ENCODE measurements at places on chromosomes 16 and 17.

DNA sequence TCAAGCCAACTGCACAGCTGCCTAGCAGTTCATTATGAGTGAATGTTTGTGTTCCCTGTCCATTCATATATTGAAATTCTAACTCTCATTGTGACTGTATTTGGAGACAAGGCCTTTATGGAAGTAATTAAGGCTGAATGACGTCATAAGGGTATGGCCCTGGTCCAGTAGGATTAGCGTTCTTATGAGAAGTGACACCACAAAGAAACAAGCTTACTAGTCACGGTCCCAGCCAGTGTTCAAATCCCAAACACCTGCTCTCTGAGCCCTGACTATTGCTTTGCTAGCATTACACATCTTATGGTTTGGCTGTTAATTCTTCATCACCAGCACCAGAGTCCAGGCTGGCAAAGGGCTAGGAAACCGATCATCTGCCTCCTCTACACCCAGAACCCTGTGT is 2.2 kb downstream of the ZNF668 start:
- peak; percentile 77 for DNase-seq

- peak; percentile 91 for DNase-seq
These were observed 4.9 kb downstream of the CDK3 start for GRCh38 chr17:76005263-76006149.

DNA sequence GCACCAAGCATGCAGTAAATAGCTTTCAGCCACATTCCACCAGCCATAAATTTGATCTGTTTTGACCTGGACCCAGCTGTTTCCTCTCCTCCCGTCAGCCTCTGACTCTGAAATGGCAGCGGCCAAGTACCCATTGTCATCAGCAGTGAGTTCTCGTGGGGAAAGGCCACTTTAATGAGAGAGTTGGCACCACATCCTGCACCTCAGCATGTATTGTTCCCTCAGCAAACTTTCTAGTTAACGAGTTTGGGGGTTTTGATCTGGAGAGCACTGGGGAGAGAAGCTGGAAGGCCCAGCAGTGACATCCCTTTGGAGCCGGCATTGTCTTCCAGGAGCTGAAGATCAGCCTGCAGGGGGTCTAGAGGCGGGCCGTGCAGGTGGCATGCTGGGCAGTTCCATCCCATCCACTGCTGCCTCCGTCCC is 84.9 kb downstream of the RPA1 start:
- DNase-seq: no peak

DNA sequence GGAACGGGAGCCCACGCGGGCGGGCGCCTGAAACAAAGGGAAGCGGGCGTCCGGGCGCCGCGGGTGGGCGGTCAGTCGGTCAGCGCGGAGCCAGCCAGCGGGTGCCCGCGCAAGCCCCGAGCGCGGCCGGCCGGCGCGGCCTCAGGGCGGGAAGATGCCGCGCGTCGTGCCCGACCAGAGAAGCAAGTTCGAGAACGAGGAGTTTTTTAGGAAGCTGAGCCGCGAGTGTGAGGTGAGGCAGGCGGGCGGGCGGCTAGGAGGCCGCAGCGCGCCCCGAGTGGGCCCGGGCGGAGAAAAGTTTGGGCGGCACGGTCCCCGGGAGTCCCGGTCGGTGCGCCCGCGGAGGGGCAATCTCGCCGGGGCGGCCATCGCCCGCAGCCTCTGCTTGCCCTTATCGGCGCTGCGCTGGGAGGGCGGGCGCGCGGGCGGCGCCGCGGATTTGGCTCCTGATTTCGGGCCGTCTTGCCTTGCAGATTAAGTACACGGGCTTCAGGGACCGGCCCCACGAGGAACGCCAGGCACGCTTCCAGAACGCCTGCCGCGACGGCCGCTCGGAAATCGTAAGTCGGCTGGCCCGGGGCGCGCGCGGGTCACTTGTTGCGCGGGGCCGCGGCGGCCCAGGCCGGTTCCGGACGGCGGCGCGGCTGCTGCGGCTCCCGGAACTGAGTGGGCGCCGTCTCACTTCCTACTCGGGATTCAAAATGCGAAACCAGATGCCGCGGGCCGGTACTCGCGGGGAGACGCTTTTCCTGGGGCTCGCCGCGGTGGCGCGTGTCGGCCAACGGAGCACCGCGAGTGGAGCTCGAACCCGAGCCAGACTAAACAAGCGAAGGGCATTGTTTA is 526 bp downstream of the CBFB start:
- DNase-seq: peak; percentile 87

- no peak for DNase-seq
These were observed 18.2 kb upstream of the TBX21 start for GRCh38 chr17:47714773-47715396.

DNA sequence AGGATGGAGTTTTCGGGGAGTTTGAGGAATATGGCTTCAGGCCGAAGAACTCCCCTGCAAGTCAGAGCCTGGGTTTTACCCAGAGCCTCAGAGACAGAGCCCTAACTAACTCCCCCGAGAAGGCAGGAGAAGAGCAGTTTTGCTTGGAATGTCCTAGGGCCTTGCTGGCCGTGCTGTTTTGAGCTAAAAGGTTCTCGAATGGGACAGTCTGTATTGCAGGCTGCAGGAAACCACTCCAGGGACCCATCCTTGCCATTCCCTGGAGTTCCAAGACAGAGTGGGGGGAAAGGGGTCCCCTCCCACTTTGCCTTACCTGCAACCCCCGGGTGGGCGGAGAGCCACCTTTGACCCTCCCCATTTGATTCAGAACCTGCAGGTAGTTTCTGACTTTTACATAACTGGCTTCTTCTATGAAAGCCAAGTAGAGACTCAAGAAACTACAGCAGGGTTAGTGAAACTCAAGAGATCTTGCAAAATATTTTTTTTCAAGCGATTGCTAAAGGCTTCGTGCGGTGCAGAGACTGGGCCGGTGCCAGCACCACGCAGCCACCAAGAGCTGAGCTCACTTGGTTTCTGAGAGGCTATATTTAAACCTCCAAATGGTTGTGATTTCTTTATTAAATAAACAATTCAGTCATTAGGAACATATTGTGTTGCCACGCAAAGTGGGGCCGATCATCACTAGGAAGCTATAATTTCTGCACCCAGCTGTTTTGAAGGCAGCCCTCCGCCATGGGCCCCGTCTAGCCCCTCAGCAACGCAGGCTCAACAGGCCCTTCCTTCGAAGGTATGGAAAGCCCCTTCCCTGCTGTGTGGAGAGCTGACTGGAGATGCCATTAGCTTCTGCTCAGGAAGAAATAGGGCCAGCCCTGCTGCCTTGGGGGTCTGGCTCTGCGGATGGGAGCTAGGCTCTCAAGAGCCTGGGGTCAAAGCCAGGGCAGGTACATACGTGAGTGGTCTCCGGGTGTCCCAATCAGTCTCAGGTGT is 223.0 kb downstream of the NTN1 start:
- peak; percentile 80 for DNase-seq

- no peak for DNase-seq
These were observed 7.8 kb downstream of the BPTF start for GRCh38 chr17:67833134-67833533.

DNA sequence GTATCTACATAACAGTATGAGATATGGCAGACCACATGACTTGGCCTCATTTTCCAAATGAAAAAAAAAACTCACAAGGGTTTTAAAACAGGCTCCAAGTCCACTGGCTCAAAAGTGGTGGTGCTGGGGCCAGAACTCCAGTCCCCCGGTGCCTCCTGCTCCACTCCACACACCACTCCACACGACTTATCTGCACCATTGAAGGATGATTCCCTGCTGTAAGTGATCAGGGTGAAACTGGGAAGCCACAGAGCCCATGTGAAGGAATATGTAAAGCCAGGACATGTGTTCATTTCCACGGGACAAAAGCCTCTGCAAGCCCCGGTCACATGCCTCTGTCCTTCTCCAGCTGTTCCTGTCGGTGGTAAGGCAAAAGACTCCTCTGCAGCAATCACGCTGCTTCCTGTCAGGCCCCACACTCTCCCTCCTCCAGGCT is 97.2 kb downstream of the ZNF18 start:
- no peak for DNase-seq

GRCh38 chr17:64983708-64984107 is 64.4 kb upstream of the LRRC37A3 start:
- DNase-seq: no peak

DNA sequence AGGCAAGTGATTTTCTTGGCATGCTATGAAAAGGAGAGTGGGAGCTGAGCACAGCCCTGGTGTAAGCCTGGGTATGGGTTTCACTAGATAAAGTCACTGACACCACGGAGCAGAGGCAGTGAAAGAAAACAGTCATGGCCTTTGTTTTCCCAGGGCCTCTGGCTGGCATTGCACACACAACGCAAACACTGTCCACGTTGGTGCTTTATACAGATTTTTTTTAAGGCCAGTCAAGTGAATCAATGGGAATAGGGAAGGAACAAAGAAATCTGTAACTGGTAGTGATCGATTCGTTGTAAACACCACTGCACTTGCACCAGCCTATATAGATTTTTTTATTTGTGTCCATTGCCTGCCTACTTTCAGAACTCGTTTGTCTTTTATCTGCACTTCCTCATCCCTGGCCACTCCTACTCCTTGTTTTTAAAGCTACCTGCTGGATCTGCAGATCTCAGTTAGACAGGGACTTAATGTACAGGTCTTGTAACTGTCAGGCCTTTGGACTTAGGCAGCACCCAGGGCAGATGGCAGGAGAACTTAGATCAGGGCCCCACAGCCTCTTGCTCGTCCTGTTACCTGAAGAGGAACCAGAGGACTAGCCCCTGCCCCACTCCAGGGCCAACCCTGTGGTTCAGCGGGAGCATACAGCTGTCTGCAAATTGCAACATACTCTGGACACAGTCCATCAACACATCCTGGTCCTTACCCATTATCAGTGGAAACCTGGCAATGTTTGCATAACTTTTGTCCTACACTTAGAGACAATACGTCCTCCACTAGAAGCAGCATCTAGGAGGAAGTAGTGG is 10.6 kb upstream of the TMIGD1 start:
- DNase-seq: peak; percentile 48

DNA sequence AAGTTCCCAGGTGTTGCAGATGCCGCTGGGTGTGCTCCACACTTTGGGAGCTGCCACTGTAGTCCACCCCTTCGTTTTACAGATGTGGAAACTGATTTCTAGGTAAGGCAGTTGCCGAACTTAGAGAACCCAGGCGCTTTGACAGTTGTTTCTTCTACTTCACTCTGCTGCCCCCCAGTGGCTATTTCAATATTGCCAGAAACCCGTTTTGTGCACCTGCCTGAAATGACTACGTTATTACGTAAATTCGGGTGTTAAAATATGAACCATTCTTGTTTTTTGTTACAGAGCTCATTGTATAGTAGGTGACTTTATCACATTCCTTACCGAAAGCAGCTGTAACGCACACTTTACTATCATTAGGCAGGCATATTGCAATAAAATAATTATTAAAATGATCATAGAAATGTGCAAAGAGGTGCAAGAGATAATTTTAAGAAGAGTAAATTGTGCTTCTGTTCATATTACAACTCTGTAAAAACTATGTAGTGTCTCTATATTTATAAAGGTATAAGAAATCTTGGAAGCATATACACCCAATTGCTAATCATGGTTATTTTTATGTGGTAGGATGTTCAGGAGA is 44.9 kb downstream of the OTOA start:
- DNase-seq: peak; percentile 92

DNA sequence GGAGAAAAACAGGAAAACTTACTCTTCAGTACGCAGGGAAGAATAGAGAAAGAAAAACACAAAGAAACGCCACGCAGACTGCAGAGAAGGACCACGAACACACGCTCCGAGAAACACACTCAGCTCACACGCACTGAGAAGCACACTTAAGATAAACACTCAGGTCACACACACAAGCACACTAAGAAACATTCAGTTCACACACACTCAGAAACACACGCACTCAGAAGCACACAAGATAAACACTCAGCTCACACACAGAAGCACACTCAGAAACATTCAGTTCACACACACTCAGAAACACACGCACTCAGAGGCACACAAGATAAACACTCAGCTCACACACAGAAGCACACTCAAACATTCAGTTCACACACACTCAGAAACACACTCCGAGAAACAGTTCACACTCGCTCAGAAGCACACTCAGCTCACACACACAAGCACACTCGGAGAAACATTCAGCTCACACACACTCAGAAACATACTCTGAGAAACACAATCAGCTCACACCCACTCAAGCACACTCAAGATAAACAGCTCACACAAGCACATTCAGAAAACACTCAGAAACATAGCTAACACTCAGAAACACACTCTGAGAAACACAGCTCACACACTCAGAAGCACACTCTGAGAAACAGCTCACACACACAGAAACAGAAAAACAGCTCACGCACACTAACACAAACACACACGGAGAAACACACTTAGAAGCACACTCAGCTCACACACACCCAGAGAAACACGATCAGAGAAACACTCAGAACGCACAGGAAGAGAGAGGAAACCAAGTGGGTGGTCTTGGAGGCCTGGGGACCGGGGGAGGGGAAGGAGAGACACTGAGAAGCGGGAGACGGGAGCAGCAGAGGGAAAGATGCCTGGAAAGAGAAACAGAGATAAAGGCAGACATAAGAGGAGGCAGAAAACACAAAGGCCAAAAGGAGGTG is 908 bp downstream of the TMEM98 start:
- peak; percentile 50 for DNase-seq

DNA sequence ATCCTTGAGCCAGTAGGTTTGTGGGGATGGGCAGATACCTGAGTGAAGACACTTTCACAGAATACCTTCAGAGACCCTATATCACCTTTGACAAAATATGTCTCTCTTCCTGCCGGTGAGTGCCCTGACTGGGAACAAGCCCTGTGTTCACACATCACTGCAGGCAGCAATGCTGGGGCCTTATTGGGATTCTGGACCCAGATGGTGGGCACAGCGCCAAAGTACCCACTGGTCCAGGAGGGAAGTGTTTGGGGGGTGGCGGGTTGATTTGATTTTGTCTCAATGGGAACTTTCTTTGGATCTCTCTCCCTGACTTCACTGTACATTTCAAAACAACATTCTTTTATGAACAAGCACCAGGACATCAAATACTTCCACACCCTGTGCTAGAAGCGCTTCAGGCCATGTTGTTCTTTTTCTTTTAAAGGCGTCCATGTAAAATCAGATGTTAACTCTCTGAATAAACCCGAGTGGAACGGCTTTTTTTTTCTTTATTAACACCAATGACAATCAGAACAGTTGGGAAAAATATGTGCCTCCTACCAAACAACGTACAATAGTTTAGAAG is 62.4 kb upstream of the AKTIP start:
- DNase-seq: peak; percentile 45

- no peak for DNase-seq
These were observed 25.6 kb downstream of the PIK3R6 start for GRCh38 chr17:8841844-8842243.

DNA sequence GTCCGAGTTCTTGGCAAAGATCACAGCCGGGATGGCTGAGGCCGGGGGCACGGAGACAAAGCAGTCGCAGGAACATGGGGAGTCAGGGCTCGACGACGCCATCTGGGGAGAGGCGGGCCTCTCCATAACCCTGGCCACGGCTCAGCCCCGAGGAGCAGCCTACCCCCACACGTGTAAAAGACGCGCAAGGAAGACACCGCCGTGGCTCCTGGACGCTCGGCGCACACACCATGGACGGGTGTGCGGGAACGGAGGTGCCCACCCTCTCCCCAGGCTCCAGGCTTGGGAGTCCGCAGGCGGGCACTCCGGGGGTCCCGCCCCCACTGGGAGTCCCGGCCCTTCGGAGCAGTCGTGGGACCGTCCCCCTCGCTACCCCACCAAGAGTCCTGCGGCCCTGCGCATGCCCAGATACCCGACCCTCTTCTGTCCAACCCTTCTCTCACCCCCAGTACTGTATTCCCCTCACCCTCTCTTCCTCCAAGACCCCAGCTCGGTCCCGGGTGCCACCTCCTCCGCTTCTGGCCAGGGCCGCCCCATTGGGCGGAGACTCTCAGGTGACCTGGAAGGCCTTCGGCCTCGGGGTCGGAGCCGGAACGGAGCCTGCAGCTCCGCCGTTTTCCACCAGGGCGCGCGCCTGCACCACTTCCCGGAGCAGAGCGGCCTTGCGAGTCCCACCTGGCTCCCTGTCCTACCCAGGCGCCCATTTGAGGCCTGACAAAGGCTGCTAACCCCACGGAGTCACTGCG is at the start of gene SCRN2:
TSS of gene SCRN2 (minus strand) at position 532 of the 746 bp plus-strand sequence. CDS start at position 102, 430 bp downstream.
- peak; percentile 91 for DNase-seq

All from adipocyte (in vitro differentiated cells).